Activated CD4-positive, alpha-beta memory T cell treated with anti-CD3 and anti-CD28 coated beads for 36 hours (primary cell): ENCODE measurements at places on chromosomes 3 and 15. TPM values are rescaled to one million over a fixed set of nuclear protein-coding genes. Genes with fewer than 3 reads are reported as not detected.
A peak's percentile ranks its signal among the peaks of the same experiment; 100 is the strongest.

DNA sequence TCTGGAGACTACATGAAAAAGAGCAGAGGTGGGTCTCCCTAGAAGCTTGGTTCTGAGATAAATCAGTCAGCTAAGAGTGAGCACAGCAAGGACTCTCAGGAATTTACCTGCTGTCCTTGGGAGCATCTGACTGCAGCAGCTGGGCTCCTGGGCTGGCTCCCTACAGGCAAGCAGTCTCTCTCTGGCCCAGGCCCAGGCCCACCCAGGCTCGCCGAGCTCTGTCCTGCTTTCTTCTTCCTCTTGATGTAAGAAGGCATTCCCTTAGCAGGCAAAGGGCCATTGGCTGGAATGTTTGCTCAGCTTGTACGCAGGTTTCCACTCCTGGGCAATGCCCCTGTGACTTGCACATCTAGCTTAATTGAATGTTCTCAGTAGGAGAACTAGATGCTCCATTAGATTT is 4.3 kb upstream of the RBP2 start:
- H3K27ac ChIP-seq = no peak overlapping the region
- no peak for DNase-seq
- no peaks in the 10 kb centered on the region for H3K27me3 ChIP-seq
- no peak overlapping the region for H3K4me3 ChIP-seq

DNA sequence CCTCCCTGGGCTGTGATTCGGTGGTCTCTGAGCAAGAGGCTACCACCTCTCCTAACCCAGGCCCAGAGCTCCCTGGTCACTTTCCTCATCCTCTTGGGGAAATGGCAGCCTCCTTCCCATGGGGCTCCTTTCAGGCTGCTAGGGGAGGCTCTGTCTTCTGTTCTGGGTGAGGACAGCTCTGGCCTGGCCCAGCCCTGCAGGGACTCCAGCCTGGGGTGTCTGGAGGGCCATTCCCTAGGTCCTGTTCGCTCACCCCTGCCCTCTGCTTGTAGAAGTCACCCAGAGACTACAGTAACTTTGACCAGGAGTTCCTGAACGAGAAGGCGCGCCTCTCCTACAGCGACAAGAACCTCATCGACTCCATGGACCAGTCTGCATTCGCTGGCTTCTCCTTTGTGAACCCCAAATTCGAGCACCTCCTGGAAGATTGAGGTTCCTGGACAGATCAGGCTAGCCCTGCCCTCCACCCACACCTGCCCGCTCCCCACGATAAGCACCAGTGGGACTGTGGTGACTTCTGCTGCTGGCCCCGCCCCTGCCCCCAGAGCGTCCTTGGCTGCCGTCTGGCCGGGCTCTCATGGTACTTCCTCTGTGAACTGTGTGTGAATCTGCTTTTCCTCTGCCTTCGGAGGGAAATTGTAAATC is 30.9 kb downstream of the PRKCD start:
- H3K27me3 ChIP-seq = no peaks in the 10 kb centered on the region
- DNase-seq = no peak
- no peak overlapping the region for H3K4me3 ChIP-seq
- H3K4me1 ChIP-seq = peaks cover 5% of the 10 kb centered on the region

DNA sequence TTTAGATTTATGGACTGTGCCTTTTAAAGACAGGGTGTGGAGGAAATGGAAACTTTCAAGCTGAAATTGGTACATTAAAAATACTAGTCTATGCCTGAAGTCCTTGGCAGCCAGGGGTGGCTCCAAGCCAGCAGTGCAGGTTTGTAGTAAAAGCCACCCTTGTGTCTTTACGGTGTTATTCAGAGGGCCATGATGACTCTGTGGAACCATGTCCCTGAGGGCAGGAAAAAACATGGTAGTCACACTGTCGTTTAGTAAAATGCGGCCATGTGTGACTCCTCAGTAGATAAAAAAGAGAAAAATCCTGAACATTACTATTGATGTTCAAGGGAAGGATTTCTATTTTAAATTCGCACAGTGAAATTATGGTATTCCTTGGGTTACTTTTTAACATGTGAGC is 2.7 kb downstream of the FAN1 start:
- peaks cover under 1% of the 10 kb centered on the region for H3K27me3 ChIP-seq
- H3K36me3 ChIP-seq = peaks cover 33% of the 10 kb centered on the region
- no peak for DNase-seq

DNA sequence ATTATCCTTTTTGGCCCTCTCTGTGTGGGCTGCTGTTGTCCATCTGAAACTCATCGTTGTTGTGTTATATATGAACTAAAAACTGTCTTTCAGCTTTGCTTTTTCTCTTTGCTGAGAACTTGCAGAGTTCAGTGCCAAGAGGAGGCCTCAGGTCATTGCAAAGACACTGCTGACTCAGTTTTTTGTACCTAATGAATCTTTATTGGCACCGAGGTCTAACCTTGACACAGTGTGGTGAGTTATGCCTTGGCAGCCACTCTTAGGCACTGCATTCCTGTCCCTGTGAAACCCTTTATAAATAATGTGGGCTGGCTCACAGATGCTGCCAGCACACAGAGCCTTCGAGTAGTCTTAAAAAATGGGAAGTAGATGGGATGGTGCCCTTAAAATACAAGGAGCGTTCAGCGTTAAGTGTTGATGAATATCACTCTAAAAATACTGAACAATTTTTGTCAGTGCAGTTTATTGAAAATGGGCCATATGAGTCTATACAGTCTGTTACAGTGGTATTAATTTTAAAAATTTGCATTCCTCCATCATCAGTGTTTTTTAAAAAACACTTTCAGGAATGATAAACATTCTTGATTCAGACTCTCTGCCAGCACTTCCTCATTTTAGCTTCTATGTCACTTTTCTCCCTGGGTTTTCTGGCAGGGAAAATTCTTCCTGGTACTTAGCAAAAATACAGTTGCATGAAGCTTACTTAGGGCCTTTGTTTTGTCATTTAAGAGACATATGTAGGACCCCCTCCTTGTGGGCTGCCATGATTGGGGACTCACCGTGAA is 234.1 kb downstream of the CACNA2D3 start:
- H3K4me3 ChIP-seq = no peak overlapping the region
- no peak for DNase-seq
- no peaks in the 10 kb centered on the region for H3K4me1 ChIP-seq
- no peak overlapping the region for H3K27ac ChIP-seq
- H3K36me3 ChIP-seq = no peaks in the 10 kb centered on the region
- H3K27me3 ChIP-seq = peaks cover 2% of the 10 kb centered on the region

DNA sequence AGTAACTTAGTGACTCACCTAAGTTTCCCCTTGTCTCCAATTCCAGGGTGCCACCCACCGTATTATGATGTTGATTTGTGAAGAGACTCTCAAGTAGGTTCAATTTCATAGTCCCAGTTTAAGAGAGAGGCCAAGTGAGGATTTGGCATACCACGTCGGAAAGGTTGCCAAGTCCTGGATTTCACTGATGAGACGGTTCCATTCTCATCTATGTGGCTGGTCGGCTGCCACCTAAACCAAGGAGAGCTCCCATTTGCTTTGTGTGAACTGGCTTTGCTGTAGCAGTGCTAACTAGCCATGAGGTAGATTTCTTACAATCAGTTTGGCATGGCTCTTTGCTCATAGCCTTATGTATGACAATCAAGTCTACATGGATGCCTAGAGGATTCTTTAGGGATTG is 653.6 kb downstream of the NLGN1 start:
- no peaks in the 10 kb centered on the region for H3K27me3 ChIP-seq
- H3K4me3 ChIP-seq = no peak overlapping the region
- no peak overlapping the region for H3K27ac ChIP-seq
- no peak for DNase-seq

DNA sequence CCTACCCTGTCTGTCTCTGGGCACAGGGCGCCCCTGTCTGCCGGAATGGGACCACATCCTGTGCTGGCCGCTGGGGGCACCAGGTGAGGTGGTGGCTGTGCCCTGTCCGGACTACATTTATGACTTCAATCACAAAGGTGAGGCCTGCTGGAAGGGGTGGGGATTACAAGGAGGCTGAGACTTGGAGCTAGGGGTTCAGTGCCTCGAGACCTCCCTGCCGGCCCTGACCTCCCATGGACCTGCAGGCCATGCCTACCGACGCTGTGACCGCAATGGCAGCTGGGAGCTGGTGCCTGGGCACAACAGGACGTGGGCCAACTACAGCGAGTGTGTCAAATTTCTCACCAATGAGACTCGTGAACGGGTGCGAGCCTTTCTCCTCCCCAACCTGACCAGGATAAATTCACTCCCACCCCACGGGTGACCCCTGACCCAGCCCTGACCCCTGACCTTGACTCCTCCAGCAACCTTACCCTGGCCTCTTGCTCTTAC is 20.4 kb downstream of the PTH1R start:
- H3K27ac ChIP-seq = no peak overlapping the region
- peaks cover 29% of the 10 kb centered on the region for H3K27me3 ChIP-seq
- DNase-seq = no peak
- H3K4me3 ChIP-seq = no peak overlapping the region

DNA sequence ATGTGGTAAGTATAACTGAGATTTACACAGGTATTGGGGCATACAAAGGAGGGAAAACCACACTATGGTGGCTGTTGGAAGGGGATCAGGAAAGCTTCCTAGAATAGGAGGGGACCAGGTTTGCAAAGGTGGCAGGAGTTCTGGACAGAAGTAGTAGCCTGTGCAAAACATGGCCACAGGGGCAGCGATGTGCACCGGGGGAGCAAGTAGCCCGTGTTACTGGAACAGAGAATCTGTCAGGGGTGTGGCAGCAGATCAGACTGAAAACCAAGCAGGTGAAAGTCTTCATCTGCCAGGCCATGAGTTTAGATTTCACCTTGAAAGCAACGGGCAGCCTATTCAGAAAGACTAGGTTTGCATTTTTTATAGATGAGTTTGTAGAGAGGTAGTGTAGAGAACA is 182.3 kb upstream of the LPP start:
- H3K4me1 ChIP-seq = peaks cover 42% of the 10 kb centered on the region
- no peaks in the 10 kb centered on the region for H3K36me3 ChIP-seq
- H3K27ac ChIP-seq = no peak overlapping the region
- DNase-seq = no peak
- H3K4me3 ChIP-seq = no peak overlapping the region

GRCh38 chr15:76253691-76254473 is 57.4 kb downstream of the ETFA start:
- peaks cover 3% of the 10 kb centered on the region for H3K4me1 ChIP-seq
- H3K4me3 ChIP-seq = no peak overlapping the region
- no peaks in the 10 kb centered on the region for H3K27me3 ChIP-seq
- H3K27ac ChIP-seq = no peak overlapping the region
- peaks cover 7% of the 10 kb centered on the region for H3K36me3 ChIP-seq
- no peak for DNase-seq

DNA sequence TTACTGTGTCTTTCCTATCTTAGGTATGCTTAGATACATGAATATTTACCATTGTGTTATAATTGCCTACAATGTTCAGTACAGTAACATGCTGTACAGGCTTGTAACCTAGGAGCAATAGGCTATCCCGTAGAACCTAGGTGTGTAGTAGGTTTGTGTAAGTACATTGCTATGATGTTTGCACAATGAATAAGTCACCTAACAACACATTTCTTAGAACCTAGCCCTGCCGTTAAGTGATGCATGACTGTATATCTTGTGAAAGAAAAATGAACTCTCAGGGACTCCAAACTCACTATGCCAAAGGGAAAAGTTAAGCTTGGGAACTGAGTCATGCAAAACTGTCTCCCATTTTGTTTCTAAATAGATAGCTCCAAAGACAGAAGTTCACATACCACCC is 91.5 kb upstream of the ACP3 start:
- no peak overlapping the region for H3K4me3 ChIP-seq
- DNase-seq = no peak
- H3K27me3 ChIP-seq = peaks cover 3% of the 10 kb centered on the region
- H3K4me1 ChIP-seq = no peaks in the 10 kb centered on the region

GRCh38 chr15:52731732-52732470 is 52.7 kb upstream of the ATOSA start:
- no peak overlapping the region for H3K4me3 ChIP-seq
- H3K36me3 ChIP-seq = no peaks in the 10 kb centered on the region
- DNase-seq = no peak
- no peaks in the 10 kb centered on the region for H3K27me3 ChIP-seq
- H3K27ac ChIP-seq = peak overlapping the region; percentile 7

DNA sequence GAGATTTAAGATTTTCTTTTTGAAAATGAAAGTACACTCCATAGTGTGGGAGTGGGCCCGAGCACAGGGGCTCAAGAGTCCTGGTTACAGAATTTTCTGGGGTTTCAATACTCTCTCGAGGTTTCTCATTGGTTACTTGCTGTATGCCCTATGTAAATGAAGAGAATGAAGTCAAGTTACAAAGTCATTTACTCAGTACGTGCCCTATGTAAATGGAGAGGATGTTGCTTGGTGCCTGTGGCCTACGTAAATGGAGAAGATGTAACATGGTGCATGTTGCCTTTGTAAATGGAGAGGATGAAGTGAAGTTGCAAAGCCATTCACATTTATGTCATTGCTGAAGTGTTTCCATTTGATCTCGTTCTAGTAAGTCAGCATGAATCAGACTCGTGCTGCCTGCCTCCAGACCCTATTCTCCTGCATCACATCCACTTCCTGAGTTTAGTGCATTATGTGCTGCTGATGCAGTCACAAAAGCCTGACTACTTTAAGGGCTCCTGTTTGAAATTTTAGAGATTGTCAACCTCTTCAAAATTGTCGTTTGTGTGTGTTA is 302.0 kb downstream of the ZBBX start:
- H3K4me3 ChIP-seq = no peak overlapping the region
- H3K27ac ChIP-seq = no peak overlapping the region
- H3K36me3 ChIP-seq = no peaks in the 10 kb centered on the region
- H3K4me1 ChIP-seq = no peaks in the 10 kb centered on the region
- DNase-seq = no peak
- no peaks in the 10 kb centered on the region for H3K27me3 ChIP-seq

The HTR3E gene
- total RNA-seq = not detected

DNA sequence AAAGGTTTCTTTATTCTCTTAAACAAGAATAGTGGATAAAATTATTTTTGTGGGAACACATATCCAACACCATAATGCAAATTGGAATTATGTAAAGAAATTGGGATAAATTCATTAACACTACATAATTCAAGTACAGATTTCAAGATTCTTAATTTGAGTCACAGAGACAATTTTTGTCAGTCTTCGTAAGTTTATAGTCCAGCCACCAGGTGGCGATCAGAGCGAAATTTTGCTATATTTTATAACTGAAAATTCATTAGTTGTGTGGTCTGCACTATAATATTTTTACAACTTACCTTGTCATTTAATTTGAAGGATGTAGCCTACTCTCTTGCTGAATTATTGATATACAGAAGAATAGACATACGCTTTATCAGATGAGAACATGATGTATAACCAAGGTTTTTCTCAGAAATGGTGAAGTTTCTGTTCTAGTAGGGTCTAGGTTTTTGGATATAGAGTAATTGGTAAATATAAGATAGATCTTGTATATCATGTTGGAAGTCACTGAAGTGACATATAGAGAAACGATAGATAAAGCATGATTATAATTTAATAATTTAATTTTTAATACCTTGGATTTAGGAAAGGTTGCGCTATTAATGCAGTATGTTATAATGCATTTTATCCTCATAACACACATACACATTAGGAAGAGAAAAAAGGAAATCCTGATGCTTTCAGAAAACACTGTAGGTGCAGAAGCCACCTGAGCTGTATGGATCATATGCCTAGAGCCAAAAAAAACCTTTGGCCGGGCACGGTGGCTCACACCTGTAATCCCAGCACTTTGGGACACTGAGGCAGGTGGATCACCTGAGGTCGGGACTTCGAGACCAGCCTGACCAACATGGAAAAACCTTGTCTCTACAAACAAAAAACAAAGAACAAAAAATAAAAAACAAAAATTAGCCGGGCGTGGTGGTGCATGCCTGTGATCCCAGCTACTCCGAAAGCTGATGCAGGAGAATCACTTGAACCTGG is 31.7 kb downstream of the PLSCR4 start:
- no peak overlapping the region for H3K27ac ChIP-seq
- peaks cover 5% of the 10 kb centered on the region for H3K27me3 ChIP-seq
- H3K4me1 ChIP-seq = no peaks in the 10 kb centered on the region
- peak; percentile 25 for DNase-seq
- no peaks in the 10 kb centered on the region for H3K36me3 ChIP-seq
- H3K4me3 ChIP-seq = no peak overlapping the region
